Esophagus muscularis mucosa (tissue), 4 donors: ENCODE measurements at places on chromosomes 3 and 15. TPM values are rescaled to one million over a fixed set of nuclear protein-coding genes. Genes with fewer than 3 reads are reported as not detected.

Gene KLHL25
- total RNA-seq: 12.3 TPM

Gene CLDN1
- 0.99 TPM for total RNA-seq

Gene SCG5
- 3.2 TPM for total RNA-seq

Gene HESX1
- not detected for total RNA-seq

Gene GOLGA8G
- not detected for total RNA-seq

Gene CDCP1
- total RNA-seq: 1.2 TPM

Gene CPB1
- total RNA-seq: not detected

Gene ABHD17C
- total RNA-seq: 3.7 TPM

Gene ILDR1
- 0.63 TPM for total RNA-seq

- no peak for DNase-seq
Observed at GRCh38 chr3:73546961-73547360, 77.8 kb downstream of the PDZRN3 start.

GRCh38 chr15:62913246-62913645, 129.3 kb upstream of the TPM1 start:
- no peak for DNase-seq

DNA sequence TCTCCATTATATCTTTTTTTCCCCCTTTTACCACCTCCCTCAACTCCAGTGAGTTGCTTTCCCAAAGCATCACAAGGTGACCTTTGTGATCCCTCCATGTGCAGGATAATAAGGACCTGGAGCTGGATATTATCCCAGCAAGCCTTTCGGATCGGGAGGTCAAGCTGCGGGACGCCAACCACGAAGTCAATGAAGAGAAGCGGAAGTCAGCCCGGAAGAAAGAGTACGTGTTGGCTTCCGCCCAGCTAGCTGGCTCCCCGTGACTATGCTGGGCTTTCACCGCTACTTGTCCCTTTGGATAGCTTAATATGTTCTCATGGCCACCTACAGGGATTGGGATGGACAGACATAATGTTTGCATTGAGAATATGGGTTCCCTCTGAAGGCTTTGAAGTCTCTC, 273.7 kb upstream of the UMPS start:
- no peak for DNase-seq

DNA sequence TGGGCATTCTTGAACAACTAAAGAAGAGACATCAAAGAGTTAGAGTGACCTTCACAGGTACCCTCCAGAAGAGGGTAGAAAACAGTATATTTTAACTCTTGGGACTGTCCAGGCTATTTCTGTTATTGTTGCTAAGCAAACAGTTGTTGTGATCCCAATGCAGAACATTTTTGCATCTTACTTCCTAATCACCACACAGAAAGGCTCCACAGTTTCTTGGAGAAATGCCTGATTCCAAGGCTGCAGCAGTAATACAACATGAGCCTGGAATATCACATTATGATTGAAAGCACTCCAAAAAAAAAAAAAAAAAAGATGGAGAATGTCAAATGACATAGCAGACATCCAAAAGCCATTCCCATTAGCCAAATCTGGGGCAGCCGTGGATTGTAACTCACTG, 195.6 kb downstream of the CTNNB1 start:
- no peak for DNase-seq

GRCh38 chr3:51887620-51888019, 12.2 kb upstream of the IQCF5 start:
- DNase-seq: peak; percentile 68

- no peak for DNase-seq
Observed at GRCh38 chr3:182092662-182093262, 381.0 kb downstream of the SOX2 start.

- DNase-seq: no peak
Observed at GRCh38 chr15:47333734-47334133, 383.6 kb upstream of the SEMA6D start.

DNA sequence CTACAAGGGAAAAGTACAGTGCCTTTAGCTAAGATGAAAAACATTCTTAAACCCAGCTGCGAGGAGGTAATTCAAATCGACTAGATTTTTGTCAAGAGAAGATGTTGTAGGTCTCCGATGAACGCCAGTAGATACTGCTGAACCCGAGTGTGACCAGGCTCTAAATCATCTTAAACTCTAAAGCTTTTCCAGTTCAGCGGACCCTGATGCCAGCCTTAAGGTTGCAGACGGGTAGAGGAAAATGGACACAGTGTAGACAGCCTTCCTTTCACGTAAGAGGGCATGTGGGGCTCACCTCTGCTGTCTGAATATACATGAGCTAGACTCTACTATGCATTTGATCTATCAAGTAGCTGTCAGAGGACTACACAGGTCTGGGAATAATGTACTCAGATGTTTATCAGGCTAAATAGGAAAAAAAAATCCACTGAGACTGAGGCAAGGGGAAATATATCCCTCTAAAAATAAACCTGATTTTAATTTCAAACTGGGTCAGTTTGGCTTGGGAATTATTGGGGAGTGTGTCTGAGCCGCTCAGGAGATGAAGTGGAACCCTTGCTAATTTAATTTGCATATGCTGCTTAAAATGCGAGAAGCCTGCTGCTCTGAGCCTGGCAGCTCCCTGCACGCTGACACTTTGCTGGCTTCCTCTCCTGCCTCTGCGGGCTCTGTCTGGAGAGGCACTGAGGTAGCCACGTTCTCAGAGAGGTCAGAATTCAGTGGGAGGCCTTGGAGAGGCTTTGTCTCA, 151.9 kb downstream of the CADPS start:
- DNase-seq: no peak

DNA sequence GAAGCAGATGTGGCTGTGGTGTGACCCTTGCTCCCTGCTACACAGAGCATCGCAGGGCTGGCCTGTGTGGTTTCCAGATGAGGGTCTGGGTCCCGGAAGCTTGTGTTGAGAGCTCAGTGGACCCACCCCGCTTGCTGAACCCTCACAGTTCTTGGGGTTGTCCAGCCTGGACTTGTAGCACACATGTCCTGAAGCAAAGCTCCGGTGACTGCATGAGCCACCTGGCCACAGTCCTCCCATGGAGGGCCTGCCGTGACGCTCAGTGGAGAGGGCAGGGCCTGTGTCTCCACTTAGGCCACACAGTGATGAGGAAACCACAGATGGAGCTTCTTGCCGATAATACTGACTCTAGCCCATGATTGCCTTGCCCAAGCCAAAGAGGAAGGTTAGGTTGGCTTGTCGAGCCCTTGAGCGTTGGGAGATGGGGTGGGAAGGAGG, 62.6 kb downstream of the RGMA start:
- DNase-seq: no peak

- no peak for DNase-seq
Observed at GRCh38 chr15:47872208-47872607, 154.9 kb downstream of the SEMA6D start.
